ENCODE measurements at places on chromosomes 3 and 15.

DNA sequence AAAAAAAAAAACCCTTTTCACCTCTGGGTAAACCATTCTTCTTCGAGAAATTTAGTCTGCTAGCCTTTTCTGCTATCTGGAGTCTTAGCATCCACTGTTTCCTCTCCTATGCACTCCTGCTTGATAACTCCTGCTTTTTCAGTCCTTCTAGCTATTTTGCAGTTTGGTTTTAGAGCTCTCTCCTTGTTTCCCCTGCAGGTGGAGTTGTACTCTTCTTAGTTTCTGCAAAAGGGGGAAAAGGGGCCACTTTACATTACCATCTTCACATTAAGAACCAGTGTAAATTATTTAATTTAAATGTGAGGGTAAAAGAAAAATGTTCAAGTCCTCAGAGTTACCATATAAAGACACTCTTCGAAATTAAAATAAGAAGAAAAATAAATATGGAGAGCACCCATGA is 23.6 kb upstream of the MYLK start:
- no peak for DNase-seq

DNA sequence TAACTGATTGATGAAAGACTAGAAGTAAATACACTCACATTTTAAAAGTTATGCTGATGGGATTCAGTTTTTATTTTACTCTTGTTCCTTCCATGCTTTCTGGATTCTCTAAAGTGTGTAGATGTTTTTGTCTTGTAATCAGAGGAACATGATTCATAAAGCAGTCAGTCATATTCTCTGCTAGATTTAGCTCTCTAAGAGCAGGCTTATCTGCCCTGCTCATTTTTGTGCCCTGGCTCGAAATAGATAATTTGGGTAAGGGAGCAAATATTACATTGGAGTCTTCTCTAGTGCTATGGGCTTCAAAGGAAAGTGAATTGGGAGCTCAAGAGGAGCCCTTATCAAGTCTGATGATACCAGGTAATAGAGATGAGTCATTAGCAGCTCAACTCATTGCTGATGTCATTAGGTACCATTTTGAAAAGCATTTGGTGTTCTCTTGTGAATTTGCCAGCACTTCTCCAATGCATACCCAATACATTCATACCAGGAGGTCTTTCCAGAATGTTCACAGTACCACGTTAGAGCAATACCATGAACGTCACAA is 27.7 kb downstream of the SACM1L start:
- DNase-seq = no peak

DNA sequence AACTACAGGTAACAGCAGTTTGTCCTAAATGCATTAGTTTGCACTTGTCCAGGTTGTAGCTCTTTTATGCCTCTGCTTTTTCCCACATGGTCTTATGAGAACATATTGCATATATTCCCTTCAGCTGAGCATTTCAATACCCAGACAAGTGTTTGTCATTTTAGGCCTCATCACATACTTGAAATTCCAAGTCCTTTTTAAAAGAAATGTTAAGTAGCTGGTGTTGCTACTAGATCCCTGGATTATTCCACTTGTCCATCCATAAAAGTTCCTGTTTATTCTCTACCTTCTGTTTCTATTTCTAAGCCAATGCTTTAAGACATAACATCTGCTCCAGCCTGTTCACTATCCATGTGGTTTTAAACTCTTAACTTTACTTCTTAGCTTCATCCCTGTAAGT is 128.4 kb downstream of the NECTIN3 start:
- no peak for DNase-seq

DNA sequence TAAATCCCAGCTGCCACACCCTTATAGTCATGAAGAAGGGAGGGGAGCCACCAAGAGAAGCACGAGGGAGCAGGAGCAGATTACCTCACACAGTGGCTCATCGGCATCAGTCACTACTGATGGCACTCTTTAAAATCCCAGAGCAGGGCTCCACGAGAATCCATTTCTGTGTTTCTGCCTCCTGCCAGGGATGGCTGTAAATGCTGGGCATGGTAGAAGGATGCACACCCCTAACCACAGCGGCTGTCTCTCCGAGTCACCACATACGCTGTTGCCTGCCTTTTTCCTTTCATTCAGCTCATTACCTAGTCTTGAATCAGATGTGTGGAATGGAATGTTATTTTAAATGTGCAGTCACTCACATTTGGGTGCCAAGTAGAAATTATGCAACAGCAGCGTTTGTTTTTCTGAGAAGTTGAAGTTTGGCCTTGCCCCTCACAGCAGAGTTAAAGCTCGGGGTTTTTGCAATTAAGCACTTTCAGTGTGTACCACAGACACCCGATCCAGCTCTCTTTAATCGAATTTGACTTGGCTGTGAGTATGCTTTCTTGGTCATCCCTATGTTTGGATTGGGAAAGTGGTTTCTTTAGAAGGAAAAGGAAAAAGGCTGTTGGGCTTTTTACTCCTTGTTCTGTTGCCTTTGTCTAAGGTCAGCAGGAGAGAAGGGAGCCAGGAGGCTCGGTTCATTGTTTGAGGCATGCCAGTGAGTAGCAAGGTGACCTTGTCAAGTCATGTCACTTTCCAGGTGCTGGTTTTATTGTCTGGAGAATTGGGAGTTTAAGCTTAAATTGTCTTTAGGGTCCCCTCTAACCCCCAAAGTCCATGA is 284.2 kb upstream of the TPM1 start:
- DNase-seq = peak; percentile 23

DNA sequence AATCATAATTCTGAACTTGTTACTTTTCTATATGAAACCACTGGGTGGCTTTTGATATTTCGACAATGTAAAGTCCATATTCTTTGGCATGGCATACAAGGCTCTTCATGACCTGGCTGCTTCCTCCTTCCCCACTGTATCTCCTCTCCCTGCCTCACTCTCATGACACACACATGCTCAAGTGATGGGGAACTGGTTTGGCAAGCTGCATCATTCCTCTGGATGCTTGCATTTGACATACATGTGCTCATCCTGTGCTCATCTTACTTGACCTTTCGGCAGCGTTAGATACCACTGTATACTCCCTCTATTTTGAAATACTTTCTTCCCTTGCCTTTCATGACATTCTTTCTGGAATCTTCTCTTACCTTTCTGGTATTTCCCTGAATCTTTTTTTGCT is 51.8 kb upstream of the ZDHHC23 start:
- DNase-seq = no peak

GRCh38 chr15:92377083-92377789 is 16.4 kb upstream of the ST8SIA2 start:
- DNase-seq = no peak

- DNase-seq = no peak
These were observed 41.6 kb downstream of the WNT5A start for GRCh38 chr3:55445551-55445950.

- DNase-seq = no peak
These were observed 680 bp downstream of the SMARCC1 start for GRCh38 chr3:47780741-47781684.

DNA sequence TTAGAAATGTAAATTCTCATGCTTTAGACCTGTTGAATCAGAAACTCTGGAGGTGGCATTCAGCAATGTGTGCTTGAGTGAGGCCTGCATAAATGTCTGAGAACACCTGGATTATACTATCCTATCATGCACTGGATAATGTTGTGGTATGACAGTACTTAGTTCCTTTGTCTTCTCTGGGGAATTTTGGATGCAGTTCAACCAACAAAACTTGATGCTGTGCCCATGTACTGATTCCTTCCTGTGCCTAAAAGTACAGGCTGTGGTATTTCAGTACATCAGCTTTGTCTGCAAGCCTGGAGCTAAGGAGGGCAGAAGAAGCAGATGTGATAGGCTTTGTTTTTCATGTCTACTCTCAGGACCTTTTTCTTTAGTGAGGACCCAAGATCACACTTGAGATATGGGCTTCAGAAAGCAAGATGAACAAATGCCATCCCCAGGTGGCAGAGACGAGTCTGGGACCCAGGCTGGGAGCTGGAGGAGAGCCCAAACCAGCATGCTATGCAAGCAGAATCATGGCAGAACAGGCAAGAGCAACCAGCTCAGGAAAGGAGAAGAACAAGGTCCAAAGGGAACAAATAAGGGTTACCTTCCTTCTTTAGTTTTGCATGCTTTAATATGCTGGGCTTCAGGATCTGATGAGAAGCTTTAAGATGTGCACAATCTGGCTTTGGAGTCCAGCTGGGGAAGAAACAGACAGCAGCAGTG is 124.7 kb downstream of the MYRIP start:
- DNase-seq = no peak

DNA sequence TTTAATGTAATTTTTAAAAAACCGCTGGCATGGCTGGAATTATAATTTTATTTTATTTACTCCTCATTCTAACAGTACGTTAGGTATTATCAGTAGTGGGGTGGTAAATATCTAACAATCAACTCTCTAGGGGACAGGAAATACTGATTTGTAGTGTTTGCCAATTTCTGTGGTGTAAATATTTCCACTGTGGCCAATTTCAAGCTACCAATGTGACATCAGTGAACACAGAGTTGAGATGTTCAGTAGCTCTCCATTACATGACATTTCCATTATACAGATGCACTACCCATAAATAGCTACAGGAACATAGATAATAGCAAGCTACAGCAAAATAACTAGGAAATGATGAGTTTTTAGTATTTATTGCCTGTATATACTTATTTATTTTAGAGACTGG is 10.0 kb upstream of the ARL8B start:
- DNase-seq = no peak

GRCh38 chr3:186625600-186626042 is 12.8 kb downstream of the AHSG start:
- no peak for DNase-seq

DNA sequence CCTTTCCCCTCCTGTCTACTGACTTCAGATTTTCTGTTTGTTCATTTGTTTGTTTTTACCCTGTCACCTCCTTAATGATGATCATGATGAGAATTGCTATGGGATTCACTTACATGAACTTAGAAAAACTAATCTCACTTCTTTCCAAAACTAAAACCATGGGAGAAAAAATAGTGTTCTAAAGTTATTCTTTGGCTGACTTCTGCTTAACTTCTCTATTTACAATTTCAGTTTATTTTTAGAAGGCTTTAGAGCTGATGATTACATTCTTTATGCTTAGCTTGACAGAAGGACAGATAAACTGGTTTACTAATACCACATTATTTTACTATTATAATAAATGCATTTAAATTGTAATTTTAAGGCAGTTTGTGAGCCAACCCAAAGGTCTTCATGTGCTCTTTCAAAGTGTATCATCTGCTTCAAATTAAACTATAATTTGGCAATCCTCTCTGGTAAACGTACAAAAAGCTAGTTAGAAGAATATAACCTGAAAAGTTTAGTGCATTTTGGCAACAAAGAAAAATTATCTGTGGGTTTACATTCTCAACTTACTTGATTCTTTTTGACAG is 676.8 kb upstream of the UBE2E2 start:
- DNase-seq = no peak

DNA sequence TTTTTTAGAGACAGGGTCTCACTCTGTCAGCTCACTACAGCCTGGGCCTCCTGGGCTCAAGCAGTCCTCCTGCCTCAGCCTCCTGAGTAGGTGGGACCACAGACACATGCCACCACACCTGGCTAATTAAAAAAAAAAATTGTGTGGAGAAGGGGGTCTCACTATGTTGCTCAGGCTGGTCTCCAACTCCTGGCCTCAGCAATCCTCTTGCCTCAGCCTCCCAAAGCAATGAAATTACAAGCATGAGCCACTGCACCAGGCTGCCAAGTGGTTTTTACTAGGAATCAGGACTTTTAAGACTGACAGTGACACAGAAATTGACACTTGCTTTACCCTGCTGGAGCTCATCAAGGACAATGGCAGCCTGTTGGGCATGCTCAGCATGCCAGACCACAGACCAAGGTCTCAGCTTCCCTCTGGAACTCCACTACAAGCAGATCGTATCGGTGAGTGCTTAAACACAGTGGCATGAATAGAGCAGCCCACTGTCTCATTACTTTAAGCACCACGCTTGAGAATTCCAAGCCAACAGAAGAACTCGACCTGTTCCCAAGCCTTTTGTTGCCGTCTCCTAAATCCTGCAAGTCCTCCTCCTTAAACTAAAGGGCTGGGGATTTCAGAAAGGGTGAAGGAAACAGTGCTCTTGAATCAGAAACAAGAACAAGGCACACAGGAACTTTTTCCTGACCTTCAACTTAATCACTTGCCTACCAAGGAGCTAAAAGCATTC is 41.4 kb downstream of the EOMES start:
- no peak for DNase-seq

DNA sequence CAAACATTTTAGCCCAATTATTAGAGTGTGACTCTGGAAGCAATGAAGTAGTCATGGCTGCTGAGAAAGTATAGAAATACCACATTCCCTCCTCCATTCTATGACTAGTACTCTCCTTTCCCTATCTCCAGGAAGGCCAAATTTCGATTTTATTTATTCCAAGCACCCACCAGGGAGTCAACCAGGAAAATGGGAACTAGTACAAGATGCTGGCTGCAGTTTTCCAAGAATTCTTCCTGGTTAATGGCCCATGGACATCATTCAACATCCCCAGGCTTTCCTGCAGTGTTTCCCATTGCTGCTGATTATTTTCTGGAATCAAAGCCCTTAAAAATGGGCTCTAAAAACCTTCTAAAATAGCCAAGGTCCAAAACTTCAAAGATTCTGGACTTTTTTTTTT is 247.9 kb upstream of the STT3B start:
- DNase-seq = no peak

DNA sequence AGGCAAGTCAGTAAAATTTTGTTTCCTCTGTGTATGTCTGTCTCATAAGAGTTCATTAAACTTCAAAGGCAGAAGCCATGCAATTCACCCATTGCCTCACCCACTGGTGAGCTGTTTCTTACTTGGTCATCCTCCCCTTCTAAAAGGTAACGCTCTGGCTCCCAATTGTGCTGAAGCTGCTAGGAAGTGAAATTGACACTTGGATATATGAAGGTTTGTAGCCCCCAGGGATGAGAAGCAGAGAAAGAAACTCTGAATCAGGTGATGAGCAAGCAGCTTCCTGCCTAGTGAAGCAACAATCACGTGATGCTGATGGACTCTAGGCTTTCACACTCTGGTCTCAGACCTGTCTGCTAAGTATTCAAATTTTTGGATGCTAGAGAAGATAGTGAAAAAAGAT is 70.7 kb downstream of the CD200R1L start:
- DNase-seq = no peak

GRCh38 chr3:52444860-52445793 is at the start of gene SEMA3G:
SEMA3G (minus strand) TSS chr3:52445103; CDS start chr3:52445027, 76 bp downstream.
- DNase-seq = no peak

GRCh38 chr15:57231559-57231958 is 144.7 kb upstream of the CGNL1 start:
- DNase-seq = no peak

GRCh38 chr3:185728630-185729336 is 96.1 kb downstream of the IGF2BP2 start:
- no peak for DNase-seq

DNA sequence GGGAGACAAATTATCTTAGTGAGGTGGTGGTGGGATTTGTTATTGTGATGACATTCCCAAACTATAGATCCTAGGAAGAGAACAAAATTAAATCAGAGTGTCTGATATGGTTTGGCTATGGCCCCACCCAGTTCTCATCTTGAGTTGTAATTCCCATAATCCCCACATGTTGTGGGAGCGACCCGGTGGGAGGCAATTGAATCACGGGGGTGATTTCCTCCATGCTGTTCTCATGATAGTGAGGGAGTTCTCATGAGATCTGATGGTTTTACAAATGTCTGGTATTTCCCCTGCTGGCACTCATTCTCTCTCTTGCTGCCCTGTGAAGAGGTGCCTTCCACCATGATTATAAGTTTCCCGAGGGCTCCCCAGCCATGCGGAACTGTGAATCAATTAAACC is 62.0 kb downstream of the RPL22L1 start:
- DNase-seq = no peak

GRCh38 chr3:129845956-129846355 is 47.6 kb downstream of the TMCC1 start:
- DNase-seq = no peak

GRCh38 chr15:62782071-62782841 is 260.3 kb upstream of the TPM1 start:
- peak; percentile 90 for DNase-seq

Measured in smooth muscle cell of the brain vasculature (primary cell).